ENCODE measurements at places on chromosomes 16 and 17. TPM values are rescaled to one million over a fixed set of nuclear protein-coding genes. Genes with fewer than 3 reads are reported as not detected.

DNA sequence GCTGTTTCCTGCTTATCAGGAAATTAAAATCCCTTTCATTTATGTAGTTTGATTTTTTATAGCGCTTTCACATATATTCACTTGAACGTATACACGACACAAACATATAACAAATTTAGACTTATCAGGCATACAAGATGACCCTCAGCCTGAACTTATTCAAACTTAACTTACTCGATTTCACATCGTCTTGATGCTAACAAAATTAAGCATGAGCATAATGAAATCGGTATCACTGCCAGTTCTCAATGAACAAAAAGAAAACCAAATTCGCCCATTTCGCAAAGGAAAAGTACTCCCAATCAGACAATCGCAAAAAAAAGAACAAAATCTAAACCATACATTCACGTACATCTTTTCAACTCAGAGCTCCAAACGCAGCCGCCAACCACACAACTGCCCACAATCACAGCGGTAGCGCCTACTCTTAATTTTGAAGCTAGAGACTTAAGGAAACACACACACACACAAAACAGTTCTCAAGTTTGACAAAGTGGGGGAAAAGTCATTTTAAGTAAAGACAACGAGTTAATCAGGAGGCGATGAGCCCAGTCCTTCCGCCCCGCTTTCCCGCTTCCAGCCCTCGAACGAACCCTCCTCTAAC, 1.1 kb downstream of the GJC1 start:
- peaks cover 71% of the 10 kb centered on the region for H3K27me3 ChIP-seq
- peak overlapping the region; percentile 76 for H3K4me3 ChIP-seq
- no peaks in the 10 kb centered on the region for H3K36me3 ChIP-seq
- peaks cover 11% of the 10 kb centered on the region for H3K4me1 ChIP-seq

GRCh38 chr17:63775420-63775819, 1.4 kb downstream of the DDX42 start:
- H3K36me3 ChIP-seq: peaks cover 52% of the 10 kb centered on the region
- peak overlapping the region; percentile 96 for H3K4me3 ChIP-seq
- peaks cover 49% of the 10 kb centered on the region for H3K4me1 ChIP-seq
- no peak for DNase-seq
- no peaks in the 10 kb centered on the region for H3K27me3 ChIP-seq

Gene CDH15
- not detected for total RNA-seq

DNA sequence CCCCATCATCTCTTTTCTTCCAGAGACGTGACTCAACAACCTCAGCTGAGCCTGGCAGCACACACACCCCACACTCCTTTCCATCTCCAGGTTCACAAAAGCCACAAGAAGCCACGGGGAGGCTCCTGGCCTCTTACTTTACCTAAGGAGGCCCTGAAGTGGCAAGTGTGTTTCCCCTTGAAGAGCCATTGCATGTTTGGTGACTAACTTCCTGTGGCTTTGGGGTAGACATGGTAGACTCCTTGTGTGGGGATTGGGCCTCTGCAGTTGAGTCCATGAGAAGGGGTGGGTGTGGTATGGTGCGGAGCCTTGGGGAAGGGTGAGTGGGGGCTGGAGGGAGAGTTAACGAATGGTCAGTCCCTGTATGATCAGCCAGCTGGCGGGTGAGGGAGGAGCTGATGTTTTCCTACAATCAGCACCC, 24.2 kb downstream of the SAP30BP start:
- H3K27ac ChIP-seq: peak overlapping the region; percentile 52
- H3K4me1 ChIP-seq: peaks cover 59% of the 10 kb centered on the region
- H3K4me3 ChIP-seq: no peak overlapping the region

DNA sequence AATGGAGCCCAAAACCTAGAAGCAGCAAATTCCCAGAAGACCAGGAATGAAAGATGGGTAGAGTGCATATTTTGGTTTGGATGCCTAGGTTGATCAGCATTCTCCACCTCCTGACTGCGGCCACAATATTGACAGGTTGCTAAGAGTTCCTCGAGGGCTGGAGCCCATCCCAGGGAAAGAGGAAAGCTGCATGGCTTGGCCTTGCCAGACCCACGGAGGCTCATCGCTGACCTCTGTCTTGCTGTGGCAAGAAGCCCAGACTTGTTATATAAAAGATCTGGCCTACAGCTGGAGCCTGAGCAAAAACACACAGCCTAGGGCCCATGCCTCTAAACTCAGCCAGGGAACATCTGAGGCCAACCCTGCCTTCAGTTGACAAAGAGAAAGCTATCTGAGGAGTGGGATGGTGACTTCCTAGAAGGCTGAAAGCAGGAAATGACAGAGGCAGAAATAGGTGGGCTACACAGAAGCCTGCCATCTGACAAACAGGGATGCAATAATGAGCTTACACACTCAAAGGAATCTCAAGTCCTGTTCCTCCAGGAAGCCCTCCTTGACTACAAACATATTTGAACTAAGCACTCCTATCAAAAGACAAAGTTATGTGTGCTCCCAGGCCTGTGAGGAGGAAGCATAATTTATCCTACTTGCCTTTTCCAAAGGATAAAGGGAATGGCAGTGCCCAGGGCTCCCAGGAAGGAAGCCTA, 22.5 kb upstream of the SLC35B1 start:
- no peak for DNase-seq
- peak overlapping the region; percentile 54 for H3K27ac ChIP-seq
- peaks cover 23% of the 10 kb centered on the region for H3K36me3 ChIP-seq
- no peak overlapping the region for H3K4me3 ChIP-seq
- H3K4me1 ChIP-seq: peaks cover 41% of the 10 kb centered on the region

DNA sequence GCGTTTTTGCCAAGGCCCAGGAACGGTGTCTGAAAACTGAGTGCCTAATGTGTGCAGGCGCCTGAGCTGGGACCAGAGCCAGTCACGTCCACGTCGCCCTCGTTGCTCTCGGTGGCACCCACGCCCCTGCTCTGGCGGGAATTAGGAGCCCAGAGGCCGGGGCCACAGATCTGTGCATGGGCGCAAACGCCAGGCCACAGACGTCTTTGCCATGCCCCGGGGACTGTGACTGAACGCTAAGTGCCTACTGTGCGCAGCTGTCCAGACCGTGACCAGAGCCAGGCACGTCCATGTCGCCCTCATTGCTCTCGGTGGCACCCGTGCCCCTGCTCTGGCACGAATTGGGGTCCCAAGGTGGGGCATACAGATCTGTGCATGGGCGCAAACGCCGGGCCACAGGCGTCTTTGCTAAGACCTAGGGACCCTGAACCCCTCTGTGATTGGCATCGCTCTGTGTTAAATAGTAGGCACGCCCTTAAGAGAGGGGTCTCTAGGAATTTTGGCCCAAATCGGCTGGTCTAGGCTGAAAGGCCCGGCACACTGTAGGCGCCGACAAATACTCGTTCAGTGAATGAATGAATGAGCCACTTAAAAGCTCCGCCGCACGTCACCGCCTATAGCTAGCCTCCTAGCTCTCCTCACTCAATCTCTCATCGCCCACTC, 827 bp upstream of the UBALD1 start:
- H3K4me1 ChIP-seq: peaks cover 28% of the 10 kb centered on the region
- H3K36me3 ChIP-seq: no peaks in the 10 kb centered on the region
- no peaks in the 10 kb centered on the region for H3K27me3 ChIP-seq
- peak overlapping the region; percentile 94 for H3K27ac ChIP-seq
- peak overlapping the region; percentile 86 for H3K4me3 ChIP-seq

Gene TBX4
- total RNA-seq: not detected

Gene CTRB2
- not detected for total RNA-seq

DNA sequence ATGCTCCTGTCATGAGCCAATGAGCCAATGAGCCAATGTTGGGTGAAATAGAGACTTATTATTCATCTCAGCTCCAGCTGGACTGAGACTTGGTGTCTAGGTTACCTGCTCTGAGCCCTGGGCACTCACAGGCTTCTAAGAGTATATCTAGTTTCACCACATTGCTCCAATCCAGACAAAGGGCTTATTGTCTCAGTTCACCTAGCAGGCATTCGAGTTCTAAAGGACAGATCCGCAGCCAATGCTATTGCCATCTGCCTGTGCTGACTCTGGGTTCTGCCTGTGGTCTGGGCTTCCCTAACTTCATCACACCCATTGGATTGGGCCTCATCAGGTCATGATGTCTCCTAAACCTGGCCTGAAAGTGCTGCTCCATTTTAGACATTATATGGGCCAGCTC, 66.1 kb upstream of the HS3ST4 start:
- H3K4me1 ChIP-seq: no peaks in the 10 kb centered on the region
- H3K27ac ChIP-seq: no peak overlapping the region
- H3K4me3 ChIP-seq: no peak overlapping the region
- no peaks in the 10 kb centered on the region for H3K36me3 ChIP-seq
- no peak for DNase-seq
- H3K27me3 ChIP-seq: peaks cover 4% of the 10 kb centered on the region

Gene RDM1
- total RNA-seq: 4.3 TPM
